ENCODE measurements at places on chromosomes 5 and 9. TPM values are rescaled to one million over a fixed set of nuclear protein-coding genes. Genes with fewer than 3 reads are reported as not detected.
A peak's percentile ranks its signal among the peaks of the same experiment; 100 is the strongest.

GRCh38 chr5:57778501-57779091 is 296.0 kb upstream of the ACTBL2 start:
- H3K27me3 ChIP-seq, result no peaks in the 10 kb centered on the region
- no peak overlapping the region for H3K4me3 ChIP-seq
- H3K27ac ChIP-seq, result no peak overlapping the region
- peaks cover 11% of the 10 kb centered on the region for H3K4me1 ChIP-seq
- no peak for DNase-seq
- H3K36me3 ChIP-seq, result no peaks in the 10 kb centered on the region

- no peak for DNase-seq
- peak overlapping the region; percentile 41 for H3K27ac ChIP-seq
- H3K4me1 ChIP-seq, result peaks cover 30% of the 10 kb centered on the region
- H3K4me3 ChIP-seq, result no peak overlapping the region
Observed at GRCh38 chr5:179284751-179285631, 60.3 kb downstream of the ADAMTS2 start.

TPM2 gene
- total RNA-seq, result 11,059 TPM

CFAP77 gene
- not detected for total RNA-seq
